ENCODE measurements at places on chromosomes 4 and X.

GRCh38 chrX:73943693-73944562 is 360.1 kb upstream of the ZCCHC13 start:
- peak; percentile 85 for DNase-seq

GRCh38 chr4:15521442-15522039 is 51.9 kb downstream of the CC2D2A start:
- no peak for DNase-seq

DNA sequence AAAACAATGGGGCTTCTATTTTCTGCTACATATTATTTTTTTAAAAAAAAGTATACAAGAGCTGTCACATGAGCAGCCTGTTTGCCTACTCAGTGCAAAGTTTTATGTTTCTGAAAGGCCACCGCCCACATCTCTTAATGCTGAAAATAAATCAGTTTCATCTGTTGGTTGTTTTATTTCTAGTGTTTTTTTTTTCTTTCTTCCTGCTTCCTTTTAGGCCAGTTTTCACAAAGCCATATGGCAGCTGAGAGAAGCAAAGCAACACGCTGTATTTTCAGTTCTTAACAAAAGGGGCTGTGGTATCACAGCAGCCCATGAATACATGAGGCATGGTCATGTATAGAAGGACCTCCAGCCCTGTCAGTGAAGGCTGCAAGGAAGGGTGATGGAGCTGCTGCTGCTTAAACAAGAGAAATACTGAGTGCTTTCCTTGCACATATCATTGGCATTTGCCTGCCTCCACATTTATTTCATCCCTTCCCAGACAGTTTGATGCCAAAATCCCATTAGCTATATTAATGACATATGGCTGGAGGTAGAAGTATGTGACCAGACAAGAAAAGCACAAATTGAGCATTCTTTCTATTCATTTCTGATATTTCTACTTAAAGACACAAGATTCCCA is 172.5 kb downstream of the PCDH18 start:
- DNase-seq: no peak

DNA sequence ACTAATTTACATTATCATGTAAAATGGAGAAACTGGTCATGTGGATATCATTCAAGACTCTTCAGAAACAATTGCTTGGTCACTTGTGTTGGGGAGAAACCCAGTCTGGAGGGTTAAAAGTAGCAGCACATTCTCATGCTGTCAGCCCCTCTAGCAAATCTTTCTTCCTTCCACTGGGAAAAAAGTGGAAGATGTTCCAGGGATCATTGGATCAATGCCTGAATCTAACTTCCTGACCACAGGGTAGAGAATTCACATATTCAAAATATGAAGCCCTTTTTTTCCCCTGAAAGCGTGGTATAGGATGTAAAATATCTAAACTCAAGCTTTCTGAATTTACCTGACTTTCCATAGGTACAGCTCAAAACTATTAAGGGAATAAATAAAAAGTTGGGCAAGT is 98.0 kb downstream of the CXCL13 start:
- no peak for DNase-seq

GRCh38 chrX:7083021-7083420 is 64.5 kb upstream of the STS start:
- no peak for DNase-seq

- no peak for DNase-seq
These were observed 29.1 kb upstream of the TRO start for GRCh38 chrX:54891573-54891972.

DNA sequence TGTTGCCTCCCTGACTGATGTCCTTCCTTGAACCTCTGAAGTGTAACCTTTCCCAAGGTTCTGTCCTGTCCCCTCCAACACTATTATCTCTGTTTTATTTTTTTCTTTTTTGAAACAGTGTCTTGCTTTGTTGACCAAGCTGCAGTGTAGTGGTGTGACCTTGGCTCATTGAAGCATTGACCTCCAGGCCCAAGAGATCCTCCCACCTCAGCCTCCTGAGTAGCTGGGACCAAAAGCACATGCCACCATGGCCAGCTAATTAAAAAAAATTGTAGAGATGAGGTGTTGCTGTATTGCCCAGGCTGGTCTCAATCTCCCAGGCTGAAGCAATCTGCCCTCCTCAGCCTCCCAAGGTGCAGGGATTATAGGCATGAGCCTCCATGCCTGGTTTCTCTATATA is 59.0 kb downstream of the EDA start:
- no peak for DNase-seq

- no peak for DNase-seq
These were observed 26.2 kb upstream of the ARHGEF6 start for GRCh38 chrX:136806891-136807410.

- DNase-seq: no peak
These were observed 150.9 kb upstream of the FAM241A start for GRCh38 chr4:111994392-111994791.

GRCh38 chr4:79288185-79288584 is 37.7 kb downstream of the NAA11 start:
- no peak for DNase-seq

GRCh38 chr4:65457011-65457410 is 213.3 kb downstream of the EPHA5 start:
- DNase-seq: no peak

GRCh38 chr4:119028296-119028695 is 107.3 kb upstream of the MYOZ2 start:
- DNase-seq: no peak

- no peak for DNase-seq
These were observed 34.9 kb downstream of the ELOVL6 start for GRCh38 chr4:110163327-110164069.

DNA sequence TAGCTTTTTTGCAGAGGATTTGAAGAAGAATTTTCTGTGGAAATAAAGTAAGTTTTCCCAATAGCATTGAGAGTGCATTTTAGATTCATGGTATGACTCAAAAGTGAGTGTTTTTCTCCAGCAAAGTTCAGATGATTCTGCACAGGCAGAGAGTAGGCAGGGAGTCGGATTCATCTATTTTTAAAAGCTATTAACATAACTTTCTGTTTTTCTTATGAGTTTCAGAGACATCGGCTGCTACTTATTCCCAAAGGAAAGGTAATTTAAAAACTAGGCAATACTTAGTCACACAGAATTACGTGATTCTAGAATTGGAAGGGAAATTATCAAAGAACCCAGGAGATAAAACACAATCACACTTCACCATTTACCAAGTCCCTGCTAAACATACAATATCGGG is 4.4 kb downstream of the CCDC110 start:
- DNase-seq: no peak

DNA sequence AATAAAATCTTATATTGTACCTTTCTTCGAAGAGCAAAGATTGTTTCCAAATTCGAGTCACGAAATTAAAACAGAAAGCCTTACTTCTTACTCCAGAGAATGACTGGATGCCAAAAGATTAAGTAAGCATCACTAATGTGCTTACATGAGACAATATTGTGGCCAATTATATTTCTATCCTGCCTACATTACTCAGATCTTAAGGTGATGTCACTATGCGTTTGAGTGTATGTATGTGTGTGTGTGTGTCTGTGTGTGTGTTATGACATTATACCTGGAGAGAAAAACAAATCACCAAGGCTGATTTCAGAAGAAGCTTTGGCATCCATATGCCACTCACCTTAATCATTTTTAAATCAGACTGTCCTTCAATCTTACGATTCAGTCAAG is 556.3 kb downstream of the PPARGC1A start:
- no peak for DNase-seq

DNA sequence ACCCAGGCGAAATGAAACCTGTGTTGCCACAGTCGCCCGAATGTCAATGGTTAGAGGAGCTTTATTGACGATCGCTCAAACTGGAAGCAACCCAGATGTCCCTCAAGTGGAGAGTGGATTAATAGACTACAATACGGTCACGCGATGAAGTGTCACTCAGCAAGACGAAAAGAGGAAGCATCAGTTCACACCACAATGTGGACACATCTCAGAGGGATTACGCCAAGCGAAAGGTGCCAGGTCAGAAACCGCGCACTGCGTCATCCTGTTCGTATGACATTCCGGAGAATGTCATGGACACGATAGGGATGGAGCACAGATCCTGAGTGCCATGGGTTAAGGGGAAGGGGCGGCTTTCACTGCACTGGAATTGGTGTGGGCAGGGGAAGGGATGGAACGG is 111.7 kb downstream of the HMX1 start:
- no peak for DNase-seq

- DNase-seq: no peak
These were observed 28.2 kb downstream of the SEL1L3 start for GRCh38 chr4:25834411-25835107.

DNA sequence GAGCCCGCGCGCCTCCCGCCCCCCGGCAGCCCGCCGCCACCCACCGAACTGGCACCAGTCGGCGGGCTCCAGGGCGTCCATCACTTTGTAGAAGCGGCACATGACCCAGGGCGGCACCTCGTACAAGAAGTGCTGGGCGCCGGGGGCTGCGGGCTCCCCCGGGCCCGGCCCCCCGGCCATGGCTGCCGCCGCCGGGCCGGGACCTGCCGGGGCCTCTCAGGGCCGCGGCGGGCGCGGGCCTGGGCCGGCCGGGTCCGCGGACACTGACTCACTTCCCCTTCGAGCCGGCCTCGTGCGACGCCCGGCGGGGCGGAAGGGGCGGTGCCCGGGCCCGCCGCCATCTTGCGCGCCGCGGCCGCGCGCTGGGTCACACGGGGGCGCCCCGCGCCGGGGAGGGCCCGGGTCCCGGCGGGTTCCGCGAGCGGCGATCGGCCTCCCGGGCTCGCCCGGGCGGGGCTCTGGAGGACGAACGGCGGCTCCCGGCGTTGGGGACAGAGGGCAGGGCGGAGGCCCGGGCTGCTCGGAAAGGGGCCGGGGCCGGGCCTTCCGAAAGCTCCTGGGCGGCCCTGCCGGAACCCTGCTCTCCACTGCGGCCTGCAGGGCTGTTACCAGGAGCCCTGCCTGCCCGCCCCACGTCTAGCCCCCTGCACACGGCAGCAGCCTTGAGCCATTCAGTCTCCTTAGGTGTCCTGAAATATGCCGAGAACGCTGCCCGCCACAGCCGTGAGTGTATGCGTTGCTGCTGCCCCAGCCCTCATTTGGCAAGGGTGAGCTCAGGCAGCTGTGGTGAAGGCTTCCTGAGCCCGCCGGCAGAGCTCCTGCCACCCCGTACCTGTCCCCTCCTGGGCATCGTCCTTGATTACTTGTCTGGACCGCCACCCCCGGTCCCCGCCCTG is at the start of gene IRAK1:
Gene IRAK1, minus strand, starts transcription at position 270 of the 896 bp plus-strand sequence. Its CDS starts 90 bp downstream, at position 180.
- peak; percentile 32 for DNase-seq

- DNase-seq: no peak
These were observed 180.8 kb downstream of the RAPGEF2 start for GRCh38 chr4:159283696-159284095.

DNA sequence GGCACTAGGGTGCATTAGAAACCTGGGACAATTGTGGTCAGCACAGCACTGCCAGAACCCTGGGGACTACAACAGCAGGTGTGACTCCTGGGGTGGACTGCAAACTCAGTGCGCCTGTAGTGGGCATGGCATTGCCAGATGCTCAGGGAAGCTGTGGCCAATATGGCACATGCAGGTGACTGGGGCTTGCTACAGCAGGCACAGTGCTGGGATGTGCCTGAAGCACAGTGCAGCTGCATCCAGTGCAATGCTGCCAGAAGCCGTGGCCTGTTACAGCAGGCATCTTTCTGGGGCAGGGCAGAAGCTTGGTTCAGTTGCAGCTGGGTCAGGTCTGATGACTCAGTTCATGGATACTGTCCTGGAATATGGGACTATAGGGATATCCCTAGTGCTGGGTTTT is 445.8 kb downstream of the CCSER1 start:
- no peak for DNase-seq

DNA sequence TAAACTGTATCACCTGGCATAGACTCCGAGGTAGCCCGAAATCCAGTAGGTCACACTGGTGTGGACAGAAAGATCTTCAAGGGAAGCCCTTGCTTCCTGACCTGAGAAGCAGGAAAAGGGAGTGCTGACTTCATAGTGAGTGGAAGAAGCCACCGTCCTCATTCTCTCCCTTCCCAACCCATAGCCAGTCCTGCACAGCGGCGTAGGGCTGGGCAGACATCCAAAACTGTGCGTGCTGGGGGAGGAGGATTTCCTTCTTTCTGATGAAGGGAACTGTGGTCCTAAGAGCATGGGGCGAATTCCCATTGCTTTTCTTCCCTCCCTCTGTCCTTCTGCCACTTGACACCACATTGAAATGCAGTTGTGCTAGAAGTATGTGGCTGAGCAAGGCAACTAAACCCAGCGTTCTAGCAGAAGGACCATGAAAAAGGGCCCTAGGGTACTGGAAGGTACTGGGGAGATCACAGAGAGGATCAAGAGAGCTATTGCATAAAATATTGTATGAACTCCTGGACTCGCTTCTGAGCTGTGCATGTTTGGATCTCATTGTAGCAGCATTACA is 66.9 kb downstream of the STOX2 start:
- no peak for DNase-seq

DNA sequence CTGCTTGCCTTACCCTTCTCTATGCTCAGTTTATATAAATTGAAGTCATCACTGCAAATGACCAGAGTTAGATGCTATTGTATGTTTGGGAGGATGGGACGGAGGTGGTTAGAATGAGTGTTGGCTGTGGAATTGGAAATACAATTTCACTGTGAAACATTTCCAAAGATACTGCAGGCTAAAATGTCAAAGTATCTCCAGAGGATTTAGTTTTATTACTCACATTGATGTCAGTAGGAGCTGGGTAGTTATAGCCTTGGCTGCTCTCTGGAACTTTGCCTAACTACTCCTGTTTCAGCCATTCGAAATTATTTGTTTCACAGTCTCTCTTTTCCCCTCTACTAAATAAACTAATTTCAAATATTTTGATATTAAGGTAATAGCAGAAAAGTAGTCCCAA is 92.6 kb upstream of the PPP3CA start:
- DNase-seq: no peak

GRCh38 chrX:47859686-47860085 is 23.0 kb downstream of the ZNF81 start:
- no peak for DNase-seq

DNA sequence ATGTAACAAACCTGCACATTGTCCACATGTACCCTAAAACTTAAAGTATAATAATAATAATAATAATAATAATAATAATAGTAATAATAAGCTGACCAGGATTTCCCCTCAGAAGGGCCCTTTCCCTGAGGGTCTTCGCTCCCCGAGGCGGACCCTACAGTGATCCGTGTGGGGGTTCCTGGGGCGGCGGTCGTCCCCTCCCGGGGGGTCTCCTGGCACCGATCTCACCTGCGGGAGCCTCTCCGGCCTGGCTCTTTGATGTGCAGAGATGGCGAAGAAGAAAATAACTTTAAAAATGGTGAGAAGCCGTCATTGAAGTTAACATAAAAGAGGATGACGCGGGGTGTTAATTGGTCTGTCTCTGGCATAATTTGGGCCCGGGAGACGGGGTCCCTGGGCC is 48.2 kb upstream of the PPP2R3B start:
- DNase-seq: no peak

Data from stimulated activated CD8-positive, alpha-beta memory T cell treated with anti-CD3 and anti-CD28 coated beads, Interleukin-2, amount 100 ng/mL, for 48 hours (primary cell).